ENCODE measurements at places on chromosomes 16 and 17.

GRCh38 chr17:66747578-66748275 lies 87.2 kb upstream of the CACNG5 start:
- peak; percentile 3 for DNase-seq

- no peak for DNase-seq
Observed at GRCh38 chr16:84379008-84379708, 10.8 kb downstream of the ATP2C2 start.

DNA sequence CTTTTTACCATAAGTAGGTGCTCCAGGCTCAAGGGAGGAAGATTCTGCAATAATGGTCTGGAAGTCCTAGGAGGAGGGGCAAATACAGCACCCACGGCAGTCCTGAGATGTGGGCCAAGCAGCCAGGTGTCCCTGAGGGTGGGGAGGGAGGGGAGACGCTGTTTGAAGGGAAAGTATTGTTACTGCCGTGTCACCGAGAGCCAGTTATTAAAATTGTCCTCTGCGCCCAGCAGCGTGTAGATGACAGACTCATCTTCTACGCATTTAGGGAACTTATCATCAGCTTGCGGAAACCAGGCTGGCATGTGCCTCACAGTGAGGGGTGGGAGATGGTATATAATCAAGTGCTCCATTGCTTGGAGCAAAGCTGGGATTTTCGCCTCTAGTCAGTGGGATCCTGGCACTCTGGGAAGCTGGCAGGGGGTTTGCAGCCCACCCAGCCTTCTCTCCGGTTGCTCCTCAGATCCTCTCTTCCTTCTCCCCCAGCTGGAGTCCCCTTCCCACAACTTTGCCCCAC lies 104.6 kb downstream of the OR1D5 start:
- no peak for DNase-seq

GRCh38 chr16:48479955-48480354 lies 94.7 kb upstream of the SIAH1 start:
- DNase-seq = no peak

- no peak for DNase-seq
Observed at GRCh38 chr17:67632141-67632540, 85.6 kb upstream of the NOL11 start.

DNA sequence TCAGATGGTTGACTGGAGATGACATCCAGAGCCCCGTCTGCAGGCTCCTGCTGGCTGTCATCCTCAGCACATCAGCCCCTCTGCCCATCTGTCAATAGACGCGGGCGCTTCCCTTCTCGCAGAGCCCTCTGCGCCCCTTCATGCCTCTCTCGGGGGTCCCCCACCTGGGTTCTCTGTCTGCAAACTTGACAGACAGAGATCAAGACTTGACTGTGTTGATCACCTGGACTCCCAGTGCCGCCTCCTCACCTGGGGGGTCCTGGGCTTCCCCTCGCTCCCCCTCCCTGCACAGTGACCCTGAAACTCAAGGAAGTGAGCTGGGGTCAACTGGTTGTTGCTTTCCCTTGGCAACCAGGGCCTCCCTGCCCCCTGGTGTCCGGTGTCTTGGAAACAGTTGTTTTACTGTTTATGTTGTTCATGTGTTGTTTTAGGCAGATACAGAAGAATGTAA lies 31.9 kb downstream of the RNF213 start:
- no peak for DNase-seq

GRCh38 chr16:79497606-79498350 lies 102.8 kb downstream of the MAF start:
- DNase-seq = no peak

- no peak for DNase-seq
Observed at GRCh38 chr17:21166595-21167210, 39.9 kb downstream of the DHRS7B start.

DNA sequence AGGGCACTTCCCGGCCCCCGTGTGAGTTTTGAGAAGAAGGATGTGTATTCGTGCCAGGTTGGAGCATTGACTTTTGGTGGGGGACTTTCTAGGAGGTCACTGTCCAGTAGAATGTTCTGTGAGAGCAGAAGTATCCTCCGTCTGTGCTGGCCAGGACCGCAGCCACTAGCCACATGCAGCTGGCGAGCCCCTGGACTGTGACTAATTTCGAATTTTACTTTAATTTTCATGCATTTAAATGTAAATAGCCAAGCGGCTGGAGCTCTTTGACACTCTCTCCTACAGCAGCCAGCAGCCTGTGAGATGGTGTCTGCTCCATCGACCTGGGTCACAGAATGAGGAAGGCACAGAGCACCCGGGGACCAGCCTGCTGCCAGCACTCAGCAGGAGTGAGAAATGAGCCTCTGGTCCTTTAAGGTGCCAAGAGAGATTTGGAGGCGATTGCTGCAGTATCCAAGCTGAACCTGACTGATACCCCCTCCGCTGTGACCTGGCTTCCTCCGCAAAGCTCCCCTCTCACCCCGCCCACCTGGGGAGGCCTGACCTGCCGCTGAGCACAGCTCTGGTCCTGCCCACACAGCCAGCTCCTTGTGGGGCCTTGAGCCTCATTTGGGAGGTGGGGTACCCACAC lies 7.8 kb downstream of the ATP2A3 start:
- DNase-seq = no peak

DNA sequence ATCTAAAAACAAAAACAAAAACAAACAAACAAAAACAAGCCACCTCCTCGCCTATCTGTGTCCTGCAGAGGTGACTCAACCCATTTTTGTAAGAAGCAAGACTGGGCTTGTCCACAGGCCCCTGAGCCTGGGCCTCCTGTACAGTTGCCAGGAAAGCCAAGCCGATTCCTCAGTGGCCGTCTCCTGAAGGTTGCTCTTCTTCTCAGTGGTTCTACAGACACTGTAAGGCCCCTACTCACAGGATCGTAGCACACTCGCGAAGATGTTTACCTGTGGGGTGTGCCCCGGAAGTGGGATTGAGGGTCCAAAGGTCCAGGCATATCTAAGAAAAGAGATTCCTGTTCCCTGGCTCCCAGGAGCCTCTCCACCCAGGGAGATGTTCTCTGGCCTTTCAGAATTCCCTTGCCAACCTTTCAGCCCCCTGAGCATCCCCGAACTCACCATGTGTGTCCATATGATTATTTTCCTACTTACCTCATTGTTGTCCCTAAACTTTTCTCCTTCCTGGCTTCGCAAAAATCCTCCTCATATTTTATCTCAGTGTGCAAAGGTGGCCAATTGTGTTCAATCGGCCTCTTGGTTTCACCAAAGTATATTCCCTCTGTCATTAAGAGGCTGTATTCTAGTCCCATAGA lies 7.5 kb upstream of the CES3 start:
- peak; percentile 61 for DNase-seq

- DNase-seq = no peak
Observed at GRCh38 chr16:55271945-55272513, 52.0 kb upstream of the IRX6 start.

GRCh38 chr17:77516902-77517301 lies 376.1 kb downstream of the SEC14L1 start:
- DNase-seq = peak; percentile 58

DNA sequence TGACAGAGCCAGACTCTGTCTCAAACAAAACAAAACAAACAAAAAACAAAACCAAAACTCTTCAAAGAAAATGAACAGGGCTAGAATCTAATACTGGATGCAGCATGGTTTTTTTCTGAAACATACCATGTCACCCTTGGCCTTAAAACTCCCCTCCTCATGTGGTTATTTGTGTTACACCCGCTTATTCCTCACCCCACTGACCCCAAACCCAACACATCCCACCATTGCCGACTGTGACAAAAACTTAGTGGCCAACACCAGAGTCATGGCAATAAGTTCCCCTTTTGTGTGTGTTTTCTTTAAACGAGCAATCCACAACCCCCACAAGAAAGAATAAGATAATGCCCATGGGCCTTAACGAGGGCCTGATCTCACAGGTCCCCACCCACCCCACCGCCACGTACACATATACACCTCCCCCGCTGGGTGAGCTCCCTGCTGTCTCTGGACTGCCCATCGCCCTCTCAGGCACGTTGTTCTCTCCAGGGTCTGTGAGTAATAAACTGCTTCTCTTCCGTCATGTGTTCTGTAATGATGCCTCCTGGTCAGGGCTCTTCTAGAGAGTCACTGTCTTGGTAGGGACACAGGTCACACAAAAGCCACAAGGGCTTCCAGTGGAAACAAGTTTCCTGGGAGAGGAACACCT lies 16.8 kb upstream of the ENGASE start:
- DNase-seq = no peak

- peak; percentile 3 for DNase-seq
Observed at GRCh38 chr17:59534583-59534982, 30.8 kb upstream of the DHX40 start.
